H1 (cell line): ENCODE measurements at places on chromosomes 1 and 21. TPM values are rescaled to one million over a fixed set of nuclear protein-coding genes. Genes with fewer than 3 reads are reported as not detected.
A peak's percentile ranks its signal among the peaks of the same experiment; 100 is the strongest.

Gene TNFSF4
- 0.31 and 0.54 TPM in 2 replicates for polyA plus RNA-seq

- no peak overlapping the region for H3K27ac ChIP-seq
- no peaks in the 10 kb centered on the region for H3K4me1 ChIP-seq
- no peaks in the 10 kb centered on the region for H3K27me3 ChIP-seq
Measured at GRCh38 chr1:28066393-28067154, 21.8 kb downstream of the EYA3 start.

GRCh38 chr1:162165528-162165927 lies 96.0 kb downstream of the NOS1AP start:
- H3K4me1 ChIP-seq: peaks cover 10% of the 10 kb centered on the region
- DNase-seq: no peak
- no peaks in the 10 kb centered on the region for H3K27me3 ChIP-seq
- H3K36me3 ChIP-seq: no peaks in the 10 kb centered on the region

DNA sequence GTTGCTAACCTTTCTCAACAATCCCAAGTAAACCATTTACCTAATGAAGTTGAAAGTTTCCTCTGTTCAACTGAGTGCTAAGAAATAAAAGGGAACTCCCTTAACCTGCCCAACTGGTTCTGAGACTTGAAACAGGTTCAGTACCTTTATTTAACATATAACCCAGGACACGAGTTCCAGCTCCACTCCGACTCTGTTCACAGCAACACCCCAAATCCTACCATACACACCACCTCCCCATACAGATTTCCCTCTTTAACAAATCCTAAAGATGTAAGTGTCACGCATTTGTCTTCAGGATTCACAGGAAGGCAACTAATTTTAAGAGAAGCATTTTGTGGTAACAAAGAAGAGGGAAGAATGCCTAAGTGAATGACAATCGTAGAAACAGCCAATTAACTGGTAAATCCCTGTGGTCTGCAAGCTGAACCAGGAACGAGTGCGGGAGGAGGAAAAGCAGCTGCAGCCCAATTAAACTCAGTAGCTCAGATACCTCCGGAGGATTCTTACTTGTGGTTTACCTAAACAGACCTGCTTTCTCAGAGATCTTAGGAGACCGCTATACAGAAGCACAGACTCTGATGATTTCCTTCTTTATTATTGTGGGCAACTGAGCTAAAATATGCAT lies 134.5 kb upstream of the MAGI3 start:
- DNase-seq: peak; percentile 17
- no peaks in the 10 kb centered on the region for H3K36me3 ChIP-seq
- H3K27ac ChIP-seq: peak overlapping the region; percentile 54
- peak overlapping the region; percentile 3; the same call in 1 of the 2 replicates for H3K4me3 ChIP-seq

DNA sequence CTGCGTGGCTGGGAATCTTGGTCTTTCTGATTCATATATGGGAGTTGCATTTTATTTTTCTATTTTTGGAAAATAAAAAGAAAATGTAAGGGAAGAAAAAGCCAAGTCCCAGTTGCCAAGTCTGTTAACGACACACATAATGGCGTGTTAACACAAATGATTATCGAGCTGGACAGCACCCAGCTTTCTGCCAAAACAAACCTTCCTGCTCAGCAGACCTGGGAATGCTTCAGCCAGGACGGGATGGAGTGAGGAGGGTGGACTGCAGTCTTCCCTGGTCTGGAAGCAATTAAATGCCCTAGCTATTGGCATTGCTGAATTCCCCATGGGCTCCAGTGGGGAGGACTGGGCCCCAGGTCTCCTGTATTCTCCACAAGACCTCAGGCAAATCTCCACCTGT lies 184.2 kb upstream of the USP24 start:
- no peak overlapping the region for H3K27ac ChIP-seq
- H3K4me3 ChIP-seq: no peak overlapping the region
- H3K36me3 ChIP-seq: no peaks in the 10 kb centered on the region
- no peaks in the 10 kb centered on the region for H3K27me3 ChIP-seq
- DNase-seq: no peak
